ENCODE measurements at places on chromosomes 13 and 19.

DNA sequence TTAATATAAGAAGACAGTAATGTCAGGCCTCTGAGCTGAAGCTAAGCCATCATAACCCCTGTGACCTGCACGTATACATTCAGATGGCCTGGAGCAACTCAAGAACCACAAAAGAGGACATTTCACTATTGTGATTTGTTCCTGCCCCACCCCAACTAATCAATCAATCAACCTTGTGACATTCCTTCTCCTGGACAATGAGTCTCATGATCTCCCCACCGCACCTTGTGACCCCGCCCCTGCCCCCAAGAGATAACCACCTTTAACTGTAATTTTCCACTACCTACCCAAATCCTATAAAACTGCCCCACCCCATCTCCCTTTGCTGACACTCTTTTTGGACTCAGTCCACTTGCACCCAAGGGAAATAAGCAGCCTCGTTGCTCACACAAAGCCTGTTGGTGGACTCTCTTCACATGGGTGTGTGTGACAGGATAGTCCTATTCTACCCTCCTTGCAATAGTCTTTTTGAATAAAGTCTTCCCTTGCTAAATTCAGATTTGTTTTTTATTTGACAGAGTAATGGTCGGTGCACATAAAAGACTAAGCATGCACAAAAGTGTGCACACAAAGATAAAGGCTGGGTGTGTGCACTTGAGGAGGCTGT, 14.0 kb downstream of the CD70 start:
- no peak for DNase-seq

GRCh38 chr13:112861876-112862615, 107.0 kb upstream of the MCF2L start:
- DNase-seq: no peak

DNA sequence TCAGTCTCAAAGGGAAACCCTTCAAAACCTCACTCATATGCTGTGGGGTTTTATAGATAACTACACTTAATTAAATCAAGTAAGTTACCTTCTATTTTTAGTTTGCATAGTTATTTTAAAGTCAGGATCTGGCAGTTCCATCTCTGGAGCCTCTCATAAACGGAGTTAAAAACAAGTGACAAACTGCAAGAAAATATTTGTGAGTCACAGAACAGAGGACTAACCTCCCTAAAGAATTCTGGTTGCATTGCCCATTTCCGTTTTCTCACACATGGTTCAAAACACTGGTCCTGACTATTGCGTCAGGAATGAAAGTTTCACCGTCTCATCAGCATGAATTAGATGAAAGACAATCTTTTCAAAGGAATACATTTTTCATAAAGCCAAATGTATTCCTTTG, 10.6 kb downstream of the RXFP2 start:
- DNase-seq: no peak

DNA sequence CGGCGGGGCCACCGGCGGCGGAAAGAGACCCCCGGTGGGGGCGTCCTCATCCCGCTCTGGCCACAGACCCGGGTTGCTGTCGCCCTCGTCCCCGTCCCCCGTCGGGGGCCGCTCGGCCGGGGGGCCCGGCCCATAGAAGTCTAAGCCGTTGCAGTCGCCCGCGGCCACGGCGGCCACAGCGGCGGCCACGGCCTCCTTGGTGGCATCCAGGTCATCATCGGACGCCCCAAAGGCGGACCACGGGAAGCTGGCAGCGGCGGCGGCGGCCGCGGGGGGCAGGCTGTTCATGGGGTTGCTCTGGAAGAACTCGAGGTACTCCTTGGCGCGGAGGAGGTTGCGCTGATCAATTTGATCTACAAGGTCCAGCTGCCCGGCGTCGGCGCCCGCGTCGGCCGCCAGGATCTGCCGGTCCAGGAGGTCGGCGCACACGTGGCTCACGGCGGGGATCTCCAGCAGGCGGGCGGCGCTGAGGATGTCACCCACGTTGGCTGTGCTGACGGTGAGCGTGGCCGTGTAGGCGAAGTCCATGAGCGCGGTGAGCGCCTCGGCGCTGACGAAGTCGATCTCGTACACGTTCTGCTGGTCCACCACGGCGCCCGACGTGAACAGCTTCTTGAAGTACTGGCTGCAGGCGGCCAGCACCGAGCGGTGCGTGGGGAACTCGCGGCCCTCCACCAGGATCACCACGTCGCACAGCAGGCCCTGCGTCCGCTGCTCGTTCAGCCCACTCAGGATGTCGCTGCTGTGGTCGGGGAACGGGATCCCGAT, 12.1 kb downstream of the ZBTB7A start:
- no peak for DNase-seq

- no peak for DNase-seq
These were observed 168.7 kb downstream of the KDM4B start for GRCh38 chr19:5137571-5138124.

GRCh38 chr13:40982772-40983171, 36.3 kb downstream of the ELF1 start:
- DNase-seq: peak; percentile 78

DNA sequence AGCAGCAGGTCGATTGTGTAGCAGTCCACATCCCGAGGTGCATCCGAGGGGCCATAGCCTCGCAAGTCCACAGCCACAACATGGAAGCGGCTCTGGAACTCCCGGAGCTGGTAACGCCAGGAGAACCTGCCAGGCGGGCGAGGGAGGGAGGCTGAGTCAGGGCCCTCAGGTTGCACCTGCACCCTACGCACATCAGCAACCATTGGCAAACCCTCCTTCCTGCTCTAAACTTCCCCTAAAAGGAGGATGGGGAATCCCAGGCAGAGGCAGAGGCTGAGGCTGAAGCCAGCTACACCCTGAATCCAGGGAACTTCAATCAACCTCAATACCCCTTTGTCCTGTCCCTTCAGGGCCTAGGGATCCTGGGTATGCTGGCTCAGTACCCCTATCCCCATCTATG, 977 bp downstream of the EPHX3 start:
- DNase-seq: no peak

- no peak for DNase-seq
These were observed 5.1 kb downstream of the DACH1 start for GRCh38 chr13:71861769-71862458.

- no peak for DNase-seq
These were observed 61.8 kb downstream of the MBNL2 start for GRCh38 chr13:97283888-97284287.

DNA sequence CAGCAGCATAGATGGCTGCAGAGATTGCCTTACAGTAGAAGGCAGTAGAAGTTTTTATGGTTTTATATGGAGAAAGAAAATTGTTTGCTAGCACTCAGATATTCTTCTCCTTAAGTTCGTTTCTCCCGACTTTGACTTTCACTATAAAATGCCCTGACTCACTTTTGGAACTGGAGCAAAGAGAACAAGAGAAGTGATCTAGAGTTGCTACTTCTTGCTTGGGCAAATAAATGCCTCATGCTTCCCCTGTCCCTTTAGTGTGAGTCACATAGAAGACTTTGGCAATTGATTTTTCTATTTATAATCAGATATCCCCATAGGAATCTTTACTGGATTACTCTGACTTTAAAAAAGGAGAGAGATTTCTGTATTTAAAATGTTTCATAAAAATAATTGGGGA, 46.9 kb downstream of the ITGBL1 start:
- no peak for DNase-seq

GRCh38 chr13:60759499-60759898, 362.5 kb downstream of the TDRD3 start:
- DNase-seq: peak; percentile 33

- no peak for DNase-seq
These were observed 226.4 kb upstream of the SERP2 start for GRCh38 chr13:44147233-44147632.

DNA sequence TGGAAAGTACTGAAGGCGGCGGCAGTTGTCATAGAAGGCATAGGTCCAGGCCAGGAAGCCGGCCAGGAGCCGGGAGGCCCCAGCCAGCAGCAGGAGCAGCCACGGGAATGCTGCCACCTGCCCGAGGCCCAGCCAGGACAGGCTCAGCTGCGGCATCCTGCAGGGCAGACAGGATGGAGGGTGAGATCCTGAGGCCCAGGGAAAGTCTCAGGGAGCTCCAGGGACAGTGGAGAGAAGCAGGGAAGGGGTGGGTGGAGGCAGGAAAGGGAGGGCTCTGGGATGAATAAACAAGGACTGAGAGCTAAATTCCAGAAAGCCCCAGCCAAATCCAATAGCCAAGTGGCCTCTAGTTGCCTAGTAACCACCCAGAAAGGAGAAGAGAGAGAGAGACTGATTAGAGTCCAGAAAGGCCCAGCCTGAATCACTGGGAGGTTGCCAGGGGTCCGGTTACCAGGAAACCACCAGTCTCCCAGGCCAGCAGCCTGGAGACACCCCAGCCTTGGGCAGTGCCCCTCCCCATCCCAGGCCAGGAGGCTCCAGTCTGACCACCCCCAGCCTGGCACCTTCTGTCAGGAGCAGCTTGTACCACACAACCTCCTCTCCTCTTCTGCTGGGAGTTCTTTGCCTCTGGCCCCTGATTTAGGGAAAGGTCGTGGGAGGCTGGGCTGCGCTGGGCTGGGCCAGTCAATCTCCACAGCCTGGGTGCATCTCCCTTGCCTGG, 7.5 kb upstream of the OR10H5 start:
- peak; percentile 18 for DNase-seq

- no peak for DNase-seq
These were observed 16.6 kb downstream of the MED4 start for GRCh38 chr13:48078251-48078656.

DNA sequence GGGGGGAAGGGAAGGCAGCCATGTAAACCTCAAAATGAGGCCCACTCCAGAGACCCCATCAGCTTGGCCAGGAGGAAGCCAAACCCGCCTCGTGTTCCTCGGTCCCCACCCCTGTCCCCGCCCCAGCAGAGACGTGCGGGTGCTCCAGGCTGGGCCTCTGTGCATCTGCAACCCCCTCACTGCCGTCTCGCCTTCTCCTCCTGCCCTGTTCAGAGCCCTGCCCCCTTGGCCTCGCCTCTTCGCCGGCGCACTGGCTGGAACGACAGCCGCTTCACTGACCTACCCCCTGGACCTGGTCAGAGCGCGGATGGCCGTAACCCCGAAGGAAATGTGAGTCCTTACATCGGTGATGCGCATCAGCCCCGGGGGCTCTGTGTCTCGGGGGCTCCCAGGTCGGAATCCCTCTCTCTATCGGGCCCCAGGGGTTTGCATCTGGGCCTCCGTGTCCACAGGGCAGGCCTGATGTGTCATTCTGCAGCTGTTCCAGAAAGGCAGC, 32.2 kb downstream of the TMEM161A start:
- peak; percentile 86 for DNase-seq

DNA sequence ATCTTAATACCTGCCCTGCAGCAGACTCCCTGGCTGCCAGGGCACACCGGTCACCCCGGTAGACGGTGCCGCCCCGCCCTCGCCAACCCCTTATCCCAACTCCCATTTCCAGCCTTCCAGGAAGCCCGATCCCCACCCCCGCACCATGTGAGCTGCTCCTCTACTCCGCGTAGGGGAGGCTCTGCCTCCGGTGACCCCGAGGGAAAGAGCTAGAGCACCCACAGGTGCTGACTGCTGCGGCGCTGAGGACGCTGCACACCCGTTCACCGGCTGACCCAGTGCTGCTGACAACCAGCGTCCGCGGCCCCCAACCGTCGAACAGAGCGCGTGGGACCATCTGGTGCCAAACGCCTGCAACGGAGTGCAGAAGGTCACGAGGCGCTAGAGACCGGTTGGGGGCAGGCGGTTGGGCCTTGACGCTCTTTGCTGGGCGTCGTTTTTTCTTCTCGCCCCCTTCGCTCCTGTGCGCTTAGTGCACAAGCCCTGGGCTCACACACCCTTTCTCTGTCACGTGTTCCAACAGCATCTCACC, 59.6 kb upstream of the ZNF599 start:
- no peak for DNase-seq

DNA sequence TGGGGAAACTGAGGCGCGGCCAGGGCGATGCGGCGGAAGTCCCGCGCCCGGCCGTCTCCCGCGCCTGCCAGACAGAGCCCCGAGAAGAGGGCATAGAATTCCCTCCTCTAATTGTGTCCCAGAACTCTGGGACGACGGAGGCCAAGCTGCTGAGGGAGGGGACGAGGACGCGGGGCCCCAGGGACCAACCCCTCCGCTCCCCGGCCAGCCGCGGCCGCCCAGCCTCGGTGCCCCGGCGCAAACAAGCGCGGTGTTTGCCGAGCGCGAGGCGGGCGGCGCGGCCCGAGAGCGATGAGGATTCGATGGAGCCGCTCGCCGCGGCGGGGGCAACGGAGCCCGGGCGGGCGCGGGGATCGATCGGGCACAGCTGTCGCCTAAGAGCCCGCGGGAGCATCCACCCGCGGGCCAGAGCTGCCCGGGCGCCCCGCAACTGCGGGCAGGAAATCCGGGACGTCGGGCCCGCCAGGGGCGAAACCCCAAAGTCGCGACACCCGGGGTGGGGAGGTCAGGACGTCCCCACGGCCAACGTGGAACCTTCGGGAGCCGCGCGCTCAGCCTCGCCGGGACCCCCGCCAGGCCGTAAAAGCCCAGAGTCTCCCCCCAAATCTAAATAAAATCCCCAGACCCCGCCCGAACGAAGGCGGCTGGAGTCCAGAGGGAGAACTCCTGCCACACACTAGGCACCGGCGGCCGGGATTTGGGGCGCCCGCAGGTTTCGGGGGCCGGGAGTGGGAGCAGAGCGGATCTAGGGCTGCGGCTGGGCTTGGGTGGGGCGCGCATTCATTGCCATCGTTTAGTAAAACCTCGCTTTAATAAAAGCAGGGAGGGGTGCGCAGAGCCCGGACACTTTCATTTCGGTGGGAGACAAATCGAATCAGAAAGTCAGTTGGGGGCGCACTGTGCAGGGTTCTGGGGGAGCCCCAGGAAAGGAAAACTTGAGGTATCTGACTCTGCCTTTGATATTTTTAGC, 3.6 kb upstream of the ONECUT3 start:
- no peak for DNase-seq

GRCh38 chr13:47332149-47332548, 435.3 kb upstream of the HTR2A start:
- no peak for DNase-seq

DNA sequence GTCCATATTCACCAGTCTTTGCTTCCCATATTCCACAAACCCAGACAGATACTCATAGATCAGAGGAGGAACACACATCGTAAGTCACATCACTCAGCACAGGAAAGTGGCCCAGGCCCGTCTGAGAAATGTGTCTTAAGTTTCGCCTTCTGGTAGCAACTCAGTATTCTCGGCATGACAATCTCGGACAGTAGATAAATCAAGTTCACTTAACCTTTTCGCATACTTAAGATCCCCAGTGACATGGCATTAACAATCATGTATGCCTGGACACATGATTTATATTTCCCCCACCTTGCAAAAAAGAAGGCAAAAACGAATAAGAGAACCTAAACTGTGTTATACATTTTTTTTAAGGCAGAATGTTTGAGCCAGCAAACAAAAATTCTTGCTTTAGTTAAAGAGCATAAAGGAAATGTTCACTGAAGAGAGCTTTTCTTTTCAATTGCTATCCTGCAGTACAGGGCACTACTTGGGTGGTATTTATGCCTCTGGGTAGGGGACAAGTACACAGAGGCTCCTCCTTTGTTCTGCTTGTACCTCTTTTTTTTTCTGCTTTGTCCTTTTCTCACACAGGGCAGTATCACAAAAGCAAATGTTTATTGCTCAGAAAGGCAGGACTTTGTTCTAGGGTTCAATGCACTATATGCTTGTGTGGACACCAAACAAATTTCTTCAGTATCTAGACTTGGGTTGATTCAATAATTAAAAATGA, 360.6 kb downstream of the TDRD3 start:
- DNase-seq: no peak

Measured in SJCRH30 (cell line).